ENCODE measurements at places on chromosomes 2 and 18. TPM values are rescaled to one million over a fixed set of nuclear protein-coding genes. Genes with fewer than 3 reads are reported as not detected.

GRCh38 chr2:172031536-172031935 is 31.8 kb downstream of the METAP1D start:
- no peak for DNase-seq

- no peak for DNase-seq
These were observed 54.4 kb downstream of the STK39 start for GRCh38 chr2:168192839-168193616.

DNA sequence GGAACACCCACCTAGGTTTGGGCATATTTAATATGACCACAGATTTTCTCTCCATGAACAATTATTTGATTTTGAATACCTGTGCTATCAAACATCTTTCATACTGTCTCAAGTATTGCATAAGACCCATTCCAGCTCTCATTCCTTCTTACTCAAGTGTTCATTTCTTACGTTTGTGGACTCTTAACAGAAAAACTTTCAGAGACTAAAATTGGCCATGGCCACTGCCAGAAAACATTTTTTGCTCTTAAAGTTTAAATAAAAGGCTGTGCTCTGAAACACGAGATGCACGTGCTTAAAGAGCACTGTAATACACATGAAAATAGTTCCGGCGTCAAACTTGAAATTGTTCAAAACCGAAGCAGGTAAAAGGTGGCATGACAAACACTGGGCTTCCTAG is 89.3 kb downstream of the LIMS1 start:
- DNase-seq, result no peak

GRCh38 chr2:207078186-207078798 is 87.5 kb downstream of the KLF7 start:
- DNase-seq, result no peak

DNA sequence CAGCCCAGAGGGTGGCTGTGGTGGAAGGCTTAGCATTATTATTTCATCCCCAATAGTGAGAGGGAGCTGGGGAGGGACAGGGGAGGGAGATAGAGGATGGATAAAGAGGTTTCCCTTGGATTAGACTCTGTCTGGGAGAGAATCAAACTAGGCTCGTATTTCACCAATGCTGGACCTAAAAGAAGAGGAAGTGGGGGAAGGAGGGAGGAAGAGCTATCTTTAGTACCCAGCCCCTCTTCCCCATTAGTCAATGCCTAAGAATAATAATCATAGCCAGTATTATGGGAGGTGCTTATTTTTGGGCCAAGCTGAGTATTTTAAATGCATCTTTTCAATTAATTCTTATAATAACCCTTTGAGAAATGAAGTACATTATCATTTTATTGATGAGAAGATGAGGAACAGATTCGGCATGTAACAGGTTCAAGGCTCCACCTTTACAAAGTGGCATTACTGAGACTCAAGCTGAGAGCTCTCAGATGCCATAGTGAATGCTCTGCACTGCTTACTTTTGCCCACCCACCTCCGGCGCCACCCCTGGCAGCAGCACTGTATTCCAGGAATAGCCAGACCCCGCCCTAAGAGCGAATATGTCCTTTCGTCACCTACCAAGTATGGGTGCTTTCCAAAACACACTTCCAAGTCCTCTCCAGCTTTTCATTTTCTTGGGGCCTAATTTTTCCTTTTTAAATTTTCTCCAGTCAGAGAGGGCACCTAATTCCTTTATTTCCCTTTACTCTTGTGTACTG is 21.0 kb downstream of the PAX8 start:
- no peak for DNase-seq

DNA sequence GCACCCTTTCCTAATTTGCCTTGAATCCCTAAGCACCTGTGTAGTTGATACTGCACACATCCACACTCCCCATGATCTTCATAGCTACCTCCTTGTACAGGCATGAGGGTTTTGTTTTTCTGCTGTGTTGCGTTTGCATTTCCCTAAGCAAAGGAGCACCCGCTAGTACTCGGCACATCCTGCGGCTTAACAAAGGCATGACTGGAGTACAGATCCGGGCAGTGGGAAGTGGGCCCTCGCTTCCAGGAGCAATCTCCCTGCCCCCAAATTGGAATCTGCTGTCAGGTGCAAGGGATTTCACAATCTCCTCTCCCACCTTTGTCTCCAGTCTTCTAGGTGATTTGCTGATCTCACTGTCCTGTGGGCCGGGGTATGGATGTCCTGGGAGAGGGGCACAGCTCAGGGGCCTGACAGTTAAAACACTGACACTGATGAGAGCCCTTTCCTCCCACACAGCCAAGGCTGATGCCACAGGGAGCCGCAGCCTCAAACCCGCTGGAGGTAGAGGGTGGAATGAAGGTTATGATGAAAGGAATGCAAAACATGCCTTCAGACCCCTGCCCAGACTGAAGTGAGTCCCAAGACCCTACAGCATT is 98.7 kb upstream of the THOC1 start:
- DNase-seq, result no peak

GRCh38 chr18:12520442-12520992 is 112.8 kb downstream of the PRELID3A start:
- DNase-seq, result no peak

DNA sequence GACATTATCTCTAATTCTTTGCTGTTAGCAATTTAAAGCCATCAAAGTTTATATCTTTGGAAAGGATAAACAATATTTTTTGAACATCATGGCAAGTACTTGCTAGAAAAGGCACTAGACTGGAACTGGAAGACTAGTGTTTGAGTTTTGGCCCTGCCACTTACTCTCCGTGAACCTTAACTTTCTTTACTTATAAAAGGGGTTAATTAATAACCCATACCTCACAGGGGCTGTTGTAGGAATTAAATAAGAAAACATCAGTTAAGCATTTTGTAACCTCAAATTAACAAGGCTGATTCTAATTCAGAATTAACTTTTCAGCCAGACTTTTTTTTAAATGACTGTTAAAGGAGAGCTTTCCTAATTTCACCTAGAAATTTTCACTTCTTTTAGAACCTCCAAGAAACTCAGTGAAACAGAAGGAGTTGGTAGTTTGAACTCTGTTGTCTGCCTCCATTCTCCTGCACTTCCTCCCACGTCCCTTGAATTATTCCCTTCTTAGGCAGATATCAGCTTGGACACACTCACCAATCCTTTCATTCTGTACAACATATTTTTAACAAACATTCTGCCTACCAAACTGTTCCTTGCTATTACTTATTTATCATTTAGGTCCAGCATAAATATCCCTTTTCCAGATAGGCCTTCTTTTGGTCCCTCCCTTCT is 79.5 kb downstream of the COX7A2L start:
- DNase-seq, result no peak

DNA sequence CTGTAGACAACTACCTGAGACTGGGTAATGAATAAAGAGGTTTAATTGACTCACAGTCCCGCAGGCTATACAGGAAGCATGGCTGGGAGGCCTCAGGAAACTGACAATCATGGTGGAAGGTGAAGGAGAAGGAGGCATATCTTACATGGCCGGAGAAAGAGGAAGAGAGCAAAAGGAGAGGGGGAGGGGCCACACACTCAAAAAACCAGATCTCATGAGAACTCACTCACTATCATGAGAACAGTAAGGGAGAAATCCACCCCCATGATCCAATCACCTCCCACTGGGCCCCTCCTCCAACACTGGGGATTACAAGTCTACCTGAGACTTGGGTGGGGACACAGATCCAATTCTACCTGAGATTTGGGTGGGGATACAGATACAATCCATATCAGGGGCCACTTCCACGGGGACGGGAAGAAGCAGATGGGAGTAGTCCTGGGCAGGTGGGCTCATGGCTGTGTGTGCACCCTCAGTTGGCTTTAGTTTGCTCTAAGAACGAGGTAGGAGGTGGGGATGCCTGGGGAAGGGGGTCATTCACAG is 9.9 kb downstream of the MAB21L4 start:
- peak; percentile 71 for DNase-seq

DNA sequence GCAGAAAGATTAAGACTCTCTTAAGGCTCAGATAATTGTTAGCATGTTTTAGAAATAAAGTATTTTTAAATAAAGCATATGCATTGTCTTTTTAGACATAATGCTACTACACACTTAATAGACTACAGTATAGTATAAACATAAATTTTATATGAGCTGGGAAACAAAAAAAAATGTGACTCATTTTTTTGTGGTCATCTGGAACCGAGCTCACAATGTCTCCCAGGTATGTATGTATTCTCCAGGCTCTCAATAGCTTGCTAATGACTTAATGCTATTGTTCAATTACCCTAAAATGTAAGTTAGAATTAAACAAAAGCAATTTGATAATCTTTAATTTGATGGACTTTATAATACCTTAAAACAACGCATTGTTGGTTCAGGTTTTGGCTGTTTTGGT is 167.2 kb downstream of the NUP35 start:
- DNase-seq, result no peak

GRCh38 chr2:129866391-129866790 is 113.1 kb upstream of the RAB6C start:
- no peak for DNase-seq

DNA sequence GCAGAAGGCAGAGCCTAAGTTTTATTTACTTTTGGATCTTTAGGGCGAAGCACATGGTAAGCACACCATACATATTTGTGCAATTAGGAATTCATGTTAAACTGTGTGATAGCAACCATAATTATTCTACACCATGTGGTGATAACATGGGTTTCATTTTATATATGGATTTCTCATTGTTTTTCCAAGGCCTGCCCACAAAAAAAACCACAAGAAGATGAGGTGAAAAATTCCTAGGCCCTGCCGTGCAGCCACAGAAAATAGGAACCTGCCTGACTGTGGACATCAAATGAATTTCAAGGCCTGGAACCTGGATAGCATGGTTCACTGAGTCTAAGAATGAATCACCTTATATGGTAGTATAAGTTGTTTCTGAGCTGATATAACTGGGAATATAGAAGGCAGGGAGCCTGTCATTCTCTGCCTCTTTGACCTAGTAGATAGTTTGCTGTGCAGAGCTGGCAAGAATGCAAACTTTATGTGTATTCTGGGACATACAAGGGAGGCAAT is 22.4 kb upstream of the SSB start:
- no peak for DNase-seq

DNA sequence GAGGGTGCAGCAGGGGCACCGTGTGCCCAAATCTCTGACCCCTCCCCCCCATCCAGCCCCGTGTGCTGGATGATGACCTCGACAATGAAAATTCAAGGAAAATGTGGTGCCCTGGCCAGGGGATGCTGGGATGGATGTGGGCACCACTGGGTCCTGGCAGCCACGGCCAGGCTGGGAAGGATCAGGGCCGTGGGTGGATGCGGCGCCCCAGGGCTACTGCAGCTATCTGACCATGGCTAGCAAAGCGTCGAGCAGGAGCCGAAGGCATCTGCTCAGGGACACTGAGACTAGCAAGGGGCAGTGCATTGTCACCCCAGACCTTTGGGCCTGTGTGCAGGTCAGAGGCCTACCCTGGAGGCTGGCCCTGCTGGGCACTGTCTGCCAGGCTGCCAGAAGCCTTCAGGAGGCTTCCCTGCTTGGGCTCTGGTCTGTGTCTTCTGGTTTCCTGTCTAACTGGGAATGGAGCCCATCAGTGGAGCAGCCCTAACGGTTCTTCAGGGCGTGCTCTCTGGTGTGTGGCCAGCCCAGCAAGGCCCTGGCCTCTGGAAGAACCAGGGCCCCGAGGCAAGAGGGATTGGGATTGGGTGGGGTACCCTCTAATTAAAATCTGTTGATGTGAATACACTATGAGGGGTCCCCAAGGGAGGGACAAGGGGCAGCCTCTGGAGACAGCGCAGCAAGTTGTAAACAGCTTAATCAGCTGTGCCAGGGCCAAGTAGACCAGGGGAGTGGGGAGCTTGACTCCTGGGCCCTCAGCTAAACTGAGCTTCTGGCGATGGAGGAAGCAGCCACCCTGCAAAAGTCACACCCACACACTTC is 98.0 kb downstream of the STPG4 start:
- DNase-seq, result no peak

Gene COL4A4
- total RNA-seq, result 2.1 TPM

All from left lobe of liver (tissue), 2 donors.